Liver (tissue), 10 donors: ENCODE measurements at places on chromosomes 5 and 9. TPM values are rescaled to one million over a fixed set of nuclear protein-coding genes. Genes with fewer than 3 reads are reported as not detected.

Gene LIX1
- not detected for polyA plus RNA-seq

Gene PTGDS
- polyA plus RNA-seq, result 15.2 TPM

Gene FBLL1
- polyA plus RNA-seq, result not detected

Gene POC5
- polyA plus RNA-seq, result 3.7 TPM

Gene GFI1B
- polyA plus RNA-seq, result not detected

Gene PRR16
- 0.22 TPM for polyA plus RNA-seq

Gene LCN1
- not detected for polyA plus RNA-seq

Gene PCDHGB7
- polyA plus RNA-seq, result 0.74 TPM

- no peak for DNase-seq
These were observed 3.0 kb downstream of the GDNF start for GRCh38 chr5:37836592-37837413.

DNA sequence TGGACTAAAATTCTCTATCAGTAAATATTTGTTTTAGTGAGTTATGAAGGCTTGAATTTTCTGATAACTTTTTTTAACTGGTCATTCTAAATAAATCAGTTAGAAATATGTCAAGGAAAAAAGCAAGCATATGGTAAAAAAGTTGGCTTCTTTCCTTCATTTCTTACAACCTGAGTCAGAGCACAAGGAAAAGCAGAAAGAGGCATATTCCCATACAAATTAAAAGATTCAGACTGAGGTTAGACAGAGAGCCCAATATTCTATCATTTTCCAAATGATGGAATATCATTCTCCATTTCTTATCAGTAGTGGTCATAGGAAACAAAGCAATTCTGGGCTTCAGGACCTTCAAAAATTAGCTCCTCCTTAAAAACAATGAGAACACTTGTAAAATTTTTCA is 732.1 kb downstream of the MAT2B start:
- no peak for DNase-seq

DNA sequence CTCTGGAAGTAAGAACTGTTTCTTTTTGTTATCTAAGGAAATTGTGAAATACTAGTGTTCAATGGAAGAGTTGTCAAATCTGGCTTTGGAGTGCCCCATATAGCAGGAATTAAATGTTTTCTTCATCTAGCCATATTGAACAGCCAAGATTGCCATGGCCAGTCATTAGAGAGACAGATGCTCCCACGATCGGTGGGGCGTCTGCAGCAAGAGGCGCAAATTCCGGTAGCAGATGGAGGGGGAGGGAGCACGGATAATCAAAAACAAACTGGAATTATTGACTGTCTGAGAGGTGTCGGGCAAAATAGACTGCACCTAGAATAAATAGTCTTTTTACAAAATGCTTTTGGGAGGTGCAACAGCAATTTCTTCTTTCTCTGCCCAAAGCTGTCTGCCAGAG is 139.1 kb upstream of the FSTL4 start:
- DNase-seq, result no peak

DNA sequence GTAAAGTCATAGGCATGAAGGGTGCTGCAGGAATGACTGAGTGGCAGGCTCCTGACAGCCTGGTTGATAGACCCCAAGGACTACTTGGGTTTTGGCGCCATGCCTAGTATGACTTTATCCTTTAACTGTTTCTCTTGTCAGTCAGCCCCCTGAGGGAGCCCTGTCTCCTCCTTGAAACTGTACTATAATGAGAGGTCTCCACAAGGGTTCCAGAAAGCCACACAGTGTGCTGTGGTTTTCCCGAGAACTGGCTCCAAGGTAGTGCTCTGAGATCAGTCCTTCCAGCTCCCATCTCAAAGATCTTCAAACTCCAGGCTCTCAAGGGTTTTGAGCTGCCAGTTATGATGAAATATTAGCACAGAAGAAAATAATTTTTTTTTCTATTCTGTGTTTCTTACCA is 26.7 kb upstream of the TNC start:
- no peak for DNase-seq

- DNase-seq, result no peak
These were observed 140.5 kb upstream of the SLC30A5 start for GRCh38 chr5:68953231-68953874.

- DNase-seq, result no peak
These were observed 287.5 kb downstream of the SMARCA2 start for GRCh38 chr9:2302606-2303005.

DNA sequence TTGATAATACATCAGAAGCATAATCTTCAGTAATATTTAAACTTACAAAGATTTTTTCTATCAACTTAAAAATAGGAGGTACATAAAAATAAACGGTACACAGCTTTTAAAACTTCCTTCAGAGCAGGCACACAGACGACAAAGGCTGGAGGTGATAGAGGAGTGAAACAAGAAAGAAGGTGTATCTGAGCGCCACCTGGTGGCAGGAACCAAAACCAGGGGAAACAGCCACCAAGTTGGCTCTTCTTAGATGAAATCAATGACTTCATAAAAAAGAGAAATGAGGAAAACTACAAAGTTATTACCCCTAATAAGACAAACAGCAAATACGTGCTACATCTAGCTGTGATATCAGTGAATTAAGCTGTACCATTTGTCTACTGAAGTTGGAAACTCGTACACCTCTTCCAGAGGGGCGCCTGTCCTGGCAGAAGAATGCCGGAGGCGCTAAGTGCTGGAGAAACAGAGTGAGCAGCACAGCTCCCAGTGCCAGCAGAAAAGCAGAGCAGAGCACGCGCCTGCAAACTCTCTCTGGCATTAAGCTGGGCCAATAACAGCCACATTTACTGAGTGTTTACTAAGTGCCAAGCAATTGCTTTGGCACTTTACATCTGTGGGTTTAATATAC is 85.9 kb downstream of the SETX start:
- DNase-seq, result peak; percentile 74

GRCh38 chr9:109799792-109800191 is 19.8 kb downstream of the PALM2AKAP2 start:
- DNase-seq, result no peak

DNA sequence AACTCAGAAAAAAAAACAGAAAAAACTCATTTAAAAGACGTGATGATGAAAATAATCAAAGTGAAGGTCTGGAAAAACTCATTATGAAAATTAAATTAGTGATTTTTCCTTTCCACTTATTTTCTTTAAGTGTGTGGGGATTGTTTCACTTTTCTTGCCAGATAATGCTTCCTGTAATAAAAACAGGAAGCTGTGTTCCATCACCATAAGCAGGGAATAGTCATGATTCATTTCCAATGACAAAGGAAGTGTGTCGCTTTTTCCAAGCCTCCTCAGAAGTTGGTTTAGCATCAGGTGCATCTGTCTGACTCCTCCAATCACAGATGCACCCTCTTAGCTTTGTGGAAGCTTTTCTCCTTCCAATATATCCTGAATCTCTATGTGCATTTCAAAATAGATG is 2068.7 kb downstream of the MAT2B start:
- no peak for DNase-seq

GRCh38 chr5:130045334-130045733 is 141.1 kb downstream of the CHSY3 start:
- no peak for DNase-seq

GRCh38 chr5:55176176-55176818 is 3.3 kb upstream of the CDC20B start:
- DNase-seq, result peak; percentile 72

DNA sequence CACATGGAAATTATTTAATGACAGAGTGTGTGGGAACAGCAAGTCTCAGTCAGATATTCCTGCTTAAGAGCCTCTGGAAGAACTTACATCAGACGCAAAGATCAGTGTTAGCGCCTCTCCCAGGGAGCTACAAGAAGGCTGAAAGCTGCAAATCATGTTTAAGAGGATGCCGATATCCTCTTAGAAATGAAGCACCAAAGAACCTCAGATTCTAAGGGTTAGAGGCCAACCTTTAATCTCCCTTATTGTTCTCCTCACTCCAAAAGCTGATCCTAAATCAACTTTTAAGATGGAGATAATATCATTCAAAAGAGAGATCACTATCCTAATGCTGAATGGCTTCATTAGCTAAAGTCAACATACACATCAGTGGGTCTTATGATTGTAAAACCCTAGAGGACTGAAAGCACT is 160.6 kb downstream of the NFIB start:
- DNase-seq, result no peak

- DNase-seq, result no peak
These were observed 4.0 kb downstream of the MAN2A1 start for GRCh38 chr5:109693535-109694400.

DNA sequence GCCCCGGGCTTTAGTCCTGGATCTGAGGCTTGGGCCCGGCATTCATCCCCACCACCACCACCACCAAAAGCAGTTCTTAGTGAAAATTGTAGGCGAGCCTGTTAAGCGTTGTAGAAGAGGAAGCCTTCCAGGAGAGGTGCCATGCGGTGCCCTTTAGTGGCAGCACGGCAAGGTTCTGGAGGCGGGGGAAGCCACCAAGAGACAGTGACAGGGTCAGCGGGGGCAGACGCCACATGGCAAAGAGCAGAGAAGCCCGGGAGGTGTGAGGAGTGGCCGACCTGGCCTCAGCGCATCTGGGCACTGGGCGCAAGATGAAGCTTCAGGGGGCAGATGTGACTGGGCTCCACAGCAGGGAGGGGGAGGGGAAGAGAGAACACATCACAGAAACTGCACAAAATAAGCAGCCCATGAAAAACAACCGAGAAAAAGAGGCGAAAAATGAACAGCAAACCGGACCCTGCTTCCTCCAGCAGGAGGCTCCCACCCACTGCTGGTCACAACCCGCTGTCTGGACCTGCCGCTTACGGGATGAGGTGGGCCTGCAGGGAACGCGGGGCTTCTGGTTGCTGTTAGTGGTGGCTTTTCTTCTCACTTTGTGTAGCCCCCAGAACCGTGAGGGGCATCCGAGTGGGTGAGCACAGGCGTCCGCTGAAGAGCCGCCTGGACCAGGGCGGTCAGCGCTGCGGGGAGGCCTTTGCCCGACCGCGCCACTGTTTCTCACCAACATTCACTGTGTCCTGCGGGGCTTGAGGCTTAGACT is 4.3 kb downstream of the LRRC14B start:
- DNase-seq, result no peak

- DNase-seq, result no peak
These were observed 1114.9 kb upstream of the C9orf72 start for GRCh38 chr9:28688172-28688571.

DNA sequence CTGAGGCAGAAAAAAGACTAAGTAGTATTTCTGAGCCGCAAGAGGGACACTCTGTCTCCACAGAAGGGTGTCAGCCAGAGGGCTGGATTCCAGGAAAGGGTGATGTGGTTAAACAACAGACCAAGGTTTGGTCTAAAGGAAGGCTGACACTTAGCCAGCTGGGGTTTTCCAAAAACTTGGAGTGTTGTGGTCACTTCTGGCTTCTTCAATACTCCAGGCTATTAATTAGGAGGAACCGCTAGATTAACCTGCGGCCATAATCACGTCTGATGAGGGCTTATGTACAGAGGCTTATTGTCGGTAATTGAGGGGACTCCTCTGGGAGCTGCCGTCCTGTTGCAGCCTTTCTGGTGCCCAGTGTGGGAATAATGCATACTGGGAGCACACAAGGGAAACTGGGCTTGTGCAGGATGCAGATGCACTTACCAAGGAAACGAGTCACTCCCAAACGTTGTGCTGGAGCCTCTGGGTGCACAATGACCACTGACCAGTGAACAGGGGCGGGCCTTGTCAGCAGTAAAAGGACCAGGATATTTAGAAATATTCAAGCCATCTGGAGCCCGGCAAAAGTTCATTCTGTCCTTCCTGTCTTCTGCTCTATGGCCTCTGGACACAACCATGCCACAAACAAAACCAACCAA is 70.2 kb upstream of the TUT7 start:
- DNase-seq, result no peak

DNA sequence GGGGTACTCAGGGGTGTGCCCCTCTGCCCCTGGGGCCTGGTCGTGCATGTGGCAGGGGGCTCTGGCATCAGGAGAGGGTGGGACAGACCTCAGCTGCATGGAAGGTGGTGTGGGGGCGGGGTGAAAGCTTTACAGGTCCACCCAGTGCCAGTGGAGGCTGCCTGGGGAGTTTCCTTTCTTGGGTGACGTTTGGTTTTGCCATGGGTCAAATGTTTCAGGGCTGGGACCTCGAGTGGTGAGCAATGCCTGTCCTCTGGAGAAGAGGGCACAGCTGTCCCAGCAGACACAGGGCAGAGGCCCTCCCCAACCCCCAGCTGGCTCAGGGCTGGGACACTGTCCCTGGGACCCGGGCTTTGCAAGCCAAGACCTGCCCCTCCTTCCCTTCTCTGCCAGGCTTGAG is 3.6 kb downstream of the RXRA start:
- no peak for DNase-seq

- DNase-seq, result no peak
These were observed 31.6 kb downstream of the ADRA1B start for GRCh38 chr5:159947708-159948358.

DNA sequence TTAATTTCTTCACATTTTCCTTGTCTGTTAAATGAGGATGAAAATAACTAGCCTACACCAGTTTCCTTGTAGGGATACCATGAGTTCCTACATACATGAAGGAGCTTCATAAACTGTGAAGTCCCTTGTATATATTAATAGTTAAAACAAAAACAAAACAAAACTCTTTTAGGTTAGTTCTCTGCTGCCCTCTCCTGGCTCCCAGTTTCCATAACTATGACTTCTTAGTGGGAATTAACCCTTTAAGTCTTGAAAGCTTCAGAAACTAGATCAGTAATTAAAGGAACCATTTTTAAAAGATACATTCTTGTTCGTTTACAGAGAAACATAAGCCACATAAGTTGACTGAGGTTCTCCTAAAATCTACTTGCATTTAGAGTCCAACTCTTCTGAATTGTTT is 500.0 kb upstream of the C9orf72 start:
- no peak for DNase-seq

GRCh38 chr5:13278148-13278547 is 666.3 kb downstream of the DNAH5 start:
- DNase-seq, result no peak

GRCh38 chr9:90112788-90113187 is 508.0 kb downstream of the GADD45G start:
- DNase-seq, result no peak

DNA sequence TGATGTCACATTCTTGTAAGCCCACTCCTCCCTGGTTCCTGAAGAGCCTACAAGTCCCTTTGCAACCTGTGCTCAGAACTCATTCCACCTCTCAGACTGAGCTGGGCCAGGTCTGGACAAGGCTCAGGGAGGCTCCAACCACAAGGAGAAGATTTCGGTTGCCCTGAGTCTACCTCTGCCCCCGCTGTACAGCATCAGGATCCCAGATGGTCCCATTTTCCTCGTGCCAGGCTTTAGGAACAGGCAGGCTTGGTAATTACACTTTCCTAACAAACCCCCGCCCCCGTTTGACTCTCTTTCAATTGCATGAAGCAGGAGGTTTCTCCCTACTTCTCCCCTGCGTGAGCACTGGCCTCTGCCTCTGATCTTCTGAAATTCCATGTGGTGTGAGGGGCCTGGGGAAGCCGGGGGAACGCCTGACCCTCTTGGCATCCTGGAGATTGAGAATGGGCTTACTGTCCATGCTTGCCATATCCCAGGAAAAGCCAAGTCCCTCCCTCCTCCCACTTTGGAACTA is 86.9 kb upstream of the CTNNA1 start:
- no peak for DNase-seq

- DNase-seq, result no peak
These were observed 216.6 kb upstream of the EFNA5 start for GRCh38 chr5:107887166-107887943.
